ENCODE measurements at places on chromosomes 4 and X.
A peak's percentile ranks its signal among the peaks of the same experiment; 100 is the strongest.

DNA sequence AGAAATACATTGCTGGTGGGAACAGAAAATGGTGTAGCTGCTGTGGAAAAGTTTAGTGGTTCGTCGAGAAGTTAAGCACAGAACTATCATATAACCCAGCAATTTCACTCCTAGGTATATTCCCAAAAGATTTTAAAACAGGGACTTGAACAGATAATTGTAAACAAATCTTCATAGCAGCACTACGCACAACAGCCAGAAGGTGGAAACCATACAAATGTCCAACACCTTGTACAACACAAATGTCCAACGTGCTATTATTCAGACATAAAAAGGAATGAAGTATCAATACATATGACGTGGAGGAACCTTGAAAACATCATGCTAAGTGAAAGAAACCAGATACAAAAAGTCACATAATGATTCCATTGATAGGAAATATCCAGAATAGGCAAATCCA, 37.9 kb downstream of the CUL4B start:
- no peak for DNase-seq

DNA sequence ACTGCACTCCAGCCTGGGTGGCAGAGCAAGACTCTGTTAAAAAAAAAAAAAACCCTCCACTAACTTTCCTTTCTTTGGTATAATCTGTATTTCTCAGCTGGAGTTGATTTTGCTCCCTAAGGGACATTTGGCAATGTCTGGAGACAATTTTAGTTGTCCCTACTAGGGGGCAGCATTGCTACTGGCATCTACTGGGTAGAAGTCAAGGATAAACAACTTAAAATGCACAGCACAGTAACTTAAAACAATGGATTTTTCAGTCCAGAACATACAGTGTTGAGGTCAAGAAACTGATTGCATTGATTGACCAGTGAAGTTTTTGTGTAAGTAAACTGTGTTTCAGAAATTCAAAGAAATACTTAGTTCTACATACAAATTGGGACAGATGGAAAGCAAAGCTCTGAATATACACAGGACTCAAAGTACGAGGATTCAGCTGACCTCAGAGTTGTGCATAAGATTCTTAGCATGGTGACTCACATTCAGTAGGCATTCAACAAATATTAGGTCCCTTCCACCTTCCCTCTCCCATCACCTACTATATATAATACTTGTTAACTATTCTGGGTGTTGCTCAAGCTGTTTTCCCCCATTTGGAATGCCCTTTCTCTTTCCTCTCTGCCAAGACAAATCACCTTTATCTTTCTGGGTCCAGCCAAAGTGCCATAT, 8.8 kb downstream of the DDX53 start:
- DNase-seq, result peak; percentile 8

GRCh38 chr4:156976147-156976546, 4.5 kb upstream of the PDGFC start:
- no peak for DNase-seq

DNA sequence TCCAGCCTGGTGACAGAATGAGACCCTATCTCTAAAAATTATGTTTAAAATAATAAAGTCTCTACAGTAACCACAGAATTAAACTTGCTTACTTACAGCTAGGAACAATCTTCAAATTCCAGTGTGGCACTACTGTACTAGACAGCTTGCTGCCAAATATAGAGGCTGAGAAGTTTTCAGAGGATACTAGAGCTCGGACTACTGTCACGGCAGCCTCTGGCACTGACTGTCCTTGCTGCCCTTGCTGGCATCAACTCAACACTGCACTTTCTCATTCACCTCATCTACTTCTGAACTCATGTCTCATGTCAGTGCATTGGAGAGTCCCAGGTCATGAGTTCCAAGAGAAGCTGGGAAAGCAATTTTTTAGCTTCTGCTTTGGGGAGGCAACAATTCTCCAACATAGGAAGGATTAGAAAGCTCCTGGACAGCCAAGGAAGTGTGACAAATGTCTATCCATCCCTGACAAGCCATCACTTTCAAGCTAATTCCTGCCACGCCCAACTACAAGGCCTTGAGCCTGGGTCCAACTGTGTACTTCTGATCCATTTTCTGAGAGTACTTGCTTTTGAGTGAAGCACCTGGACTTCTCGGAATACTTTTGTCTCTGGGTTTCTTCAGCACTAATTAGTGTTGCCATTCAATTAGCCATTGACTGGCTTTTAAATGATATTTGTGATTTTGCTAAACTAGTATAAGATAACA, 98.6 kb upstream of the NR3C2 start:
- DNase-seq, result no peak

- no peak for DNase-seq
Measured at GRCh38 chrX:136190038-136190713, 42.8 kb downstream of the FHL1 start.

DNA sequence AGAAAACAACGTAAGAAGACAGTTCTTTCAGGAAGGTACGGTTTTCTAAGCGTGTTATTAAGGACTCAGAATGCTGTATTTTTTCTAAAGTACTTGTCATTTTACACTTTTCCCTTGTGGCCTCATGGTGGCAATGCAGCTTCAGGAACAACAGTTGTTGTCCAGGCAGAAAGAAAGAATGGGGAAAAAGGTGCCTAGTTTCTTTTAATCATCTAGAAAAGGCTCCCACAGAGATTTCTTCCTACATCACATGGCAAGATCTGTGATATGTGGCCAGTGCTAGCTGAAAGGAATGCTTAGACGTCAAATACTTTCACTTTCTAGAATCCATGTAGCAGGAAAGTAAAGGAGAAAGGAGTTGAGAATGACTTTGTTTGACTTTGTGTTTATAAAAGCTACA, 49.0 kb upstream of the TRAM1L1 start:
- peak; percentile 1 for DNase-seq

- no peak for DNase-seq
Measured at GRCh38 chr4:104881136-104881886, 265.4 kb upstream of the TET2 start.

- no peak for DNase-seq
Measured at GRCh38 chr4:77992581-77992980, 64.5 kb upstream of the FRAS1 start.

GRCh38 chr4:88599298-88599697, 7.0 kb downstream of the HERC3 start:
- DNase-seq, result no peak

GRCh38 chrX:145843146-145843904, 25.7 kb downstream of the SLITRK2 start:
- DNase-seq, result no peak

GRCh38 chr4:126772662-126773061, 860.1 kb upstream of the INTU start:
- no peak for DNase-seq

- DNase-seq, result peak; percentile 21
Measured at GRCh38 chrX:64975491-64975890, 759 bp downstream of the ZC4H2 start.

DNA sequence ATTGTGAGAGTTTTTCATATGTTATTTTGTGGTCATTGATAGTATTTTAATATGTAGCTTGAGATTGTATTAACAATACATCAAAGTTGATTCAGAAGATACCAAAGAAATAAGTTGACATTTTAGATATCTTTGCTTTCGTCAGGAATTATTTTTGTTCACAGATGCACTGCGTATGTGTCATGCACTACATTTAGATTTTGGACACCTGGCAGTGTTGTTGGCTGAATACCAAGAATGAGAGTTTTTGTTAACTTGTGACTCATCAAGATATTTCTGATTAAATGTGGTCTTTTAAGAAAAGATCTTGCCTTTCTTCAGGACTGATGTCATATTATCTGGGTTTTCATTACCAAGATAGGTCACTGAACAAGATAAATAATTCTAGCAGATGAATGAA, 633.4 kb downstream of the CENPC start:
- DNase-seq, result no peak

DNA sequence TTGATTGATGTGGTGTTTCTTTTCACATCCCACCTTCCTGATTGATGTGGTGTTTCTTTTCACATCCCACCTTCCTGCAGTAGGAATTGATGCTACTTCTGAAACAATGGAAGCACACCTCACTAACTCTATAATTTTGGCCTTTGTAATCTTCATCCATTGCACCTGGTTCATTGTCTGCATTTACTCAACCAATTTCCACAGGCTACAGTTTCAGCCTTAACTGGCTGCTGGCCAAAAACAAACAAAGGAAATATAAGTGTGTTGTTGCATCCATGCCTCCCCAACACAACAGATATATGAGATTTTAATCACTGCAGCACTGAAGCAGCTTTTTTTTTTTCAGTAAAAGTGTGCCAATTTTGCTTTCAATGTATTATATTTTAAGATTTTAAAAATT, 867.6 kb upstream of the PCDH7 start:
- no peak for DNase-seq

DNA sequence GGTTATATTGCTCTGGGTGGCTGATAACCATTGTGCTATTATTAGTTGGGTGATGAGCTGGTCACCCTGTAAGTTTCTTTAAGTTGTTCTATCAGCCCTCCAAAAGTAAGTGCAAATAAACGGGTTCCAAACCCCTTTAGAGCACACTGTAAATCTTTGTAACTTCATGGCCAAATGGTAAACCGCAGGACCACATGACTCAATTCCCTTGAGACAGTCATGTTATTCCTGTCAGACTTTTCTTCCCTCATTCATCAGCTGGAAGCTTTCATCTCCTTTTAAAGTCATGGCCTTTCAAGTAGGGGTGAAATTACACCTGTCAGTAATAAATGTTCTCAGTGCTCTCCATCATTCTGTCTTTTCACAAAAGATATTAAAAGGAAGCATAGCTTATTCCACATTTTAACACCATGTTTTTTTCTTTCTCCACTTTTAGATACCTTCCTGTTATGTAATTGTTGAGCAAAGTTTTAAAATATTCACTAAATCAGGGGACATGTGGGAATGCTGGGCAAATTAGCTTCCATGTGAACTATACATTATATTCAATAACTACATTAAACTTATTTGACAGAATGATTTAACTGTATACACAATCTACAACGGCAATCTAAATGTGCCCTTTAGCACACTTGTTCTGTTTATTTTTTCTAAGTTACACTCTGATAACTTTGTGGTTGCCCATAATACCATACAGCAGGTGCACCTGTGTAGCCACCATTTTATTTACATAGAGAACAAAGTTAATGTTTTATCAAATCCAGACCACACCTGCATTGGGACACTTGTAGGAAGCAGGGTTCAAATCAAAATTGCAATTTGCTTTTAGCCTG, 275.5 kb downstream of the CFAP299 start:
- no peak for DNase-seq

DNA sequence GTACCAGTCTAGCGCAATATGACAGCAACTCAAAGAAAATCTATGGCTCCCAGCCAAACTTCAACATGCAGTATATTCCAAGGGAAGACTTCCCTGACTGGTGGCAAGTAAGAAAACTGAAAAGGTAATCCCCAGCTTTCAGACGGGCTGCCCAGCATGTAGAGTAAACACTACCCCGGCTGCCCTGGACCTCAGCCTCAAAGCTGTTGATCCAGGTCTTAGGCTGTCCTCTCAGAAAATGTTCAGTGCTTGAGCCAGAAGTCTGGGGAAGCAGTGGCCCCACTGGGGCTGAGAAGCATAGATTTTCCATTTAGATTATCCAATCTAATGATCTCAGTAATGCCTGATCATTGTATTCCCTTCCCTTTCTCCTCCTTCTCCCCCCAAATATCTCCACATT, 21.9 kb downstream of the BMX start:
- DNase-seq, result no peak

GRCh38 chr4:152590179-152591031, 54.5 kb upstream of the FBXW7 start:
- no peak for DNase-seq

DNA sequence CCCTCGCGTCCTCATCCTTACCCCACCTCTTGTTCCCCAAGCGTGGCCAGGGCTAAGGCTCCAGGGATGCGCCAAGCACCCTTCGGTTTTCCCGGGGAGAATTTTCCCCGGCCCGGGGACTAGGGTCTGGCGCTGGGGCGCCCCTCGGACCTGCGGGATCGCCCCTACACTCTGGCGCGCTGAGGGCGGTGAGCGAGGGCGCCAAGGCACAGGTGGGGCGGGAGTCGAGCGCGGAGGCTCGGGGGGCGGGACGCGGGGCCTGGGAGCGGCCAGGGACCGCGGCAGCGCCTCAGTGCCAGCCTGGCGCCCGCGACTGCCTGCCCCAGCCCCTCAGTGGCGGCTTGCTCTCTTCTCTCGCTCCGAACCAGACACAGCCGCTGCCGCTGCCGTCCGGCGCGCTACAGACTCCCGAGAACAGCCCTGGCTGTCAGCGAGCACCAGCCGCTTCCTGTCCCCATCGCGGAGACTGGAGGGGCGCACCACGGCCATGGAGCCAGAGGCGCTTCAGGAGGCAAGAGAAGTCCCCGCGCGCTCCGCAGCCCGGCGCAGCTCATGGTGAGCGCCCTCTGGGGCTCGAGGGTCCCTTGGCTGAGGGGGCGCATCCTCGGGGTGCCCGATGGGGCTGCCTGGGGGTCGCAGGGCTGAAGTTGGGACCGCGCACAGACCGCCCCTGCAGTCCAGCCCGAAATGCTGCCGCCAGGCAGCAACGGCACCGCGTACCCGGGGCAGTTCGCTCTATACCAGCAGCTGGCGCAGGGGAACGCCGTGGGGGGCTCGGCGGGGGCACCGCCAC, at the start of gene DRD5:
TSS of gene DRD5 (plus strand) at position 292 of the 793 bp plus-strand sequence. CDS start at position 688, 396 bp downstream.
- DNase-seq, result no peak

- no peak for DNase-seq
Measured at GRCh38 chrX:9948406-9948805, 18.8 kb upstream of the CLDN34 start.

- DNase-seq, result no peak
Measured at GRCh38 chrX:25196221-25196620, 180.5 kb upstream of the ARX start.

GRCh38 chrX:138740341-138740740, 28.8 kb upstream of the FGF13 start:
- no peak for DNase-seq

- no peak for DNase-seq
Measured at GRCh38 chrX:110436523-110436922, 77.9 kb downstream of the RTL9 start.

DNA sequence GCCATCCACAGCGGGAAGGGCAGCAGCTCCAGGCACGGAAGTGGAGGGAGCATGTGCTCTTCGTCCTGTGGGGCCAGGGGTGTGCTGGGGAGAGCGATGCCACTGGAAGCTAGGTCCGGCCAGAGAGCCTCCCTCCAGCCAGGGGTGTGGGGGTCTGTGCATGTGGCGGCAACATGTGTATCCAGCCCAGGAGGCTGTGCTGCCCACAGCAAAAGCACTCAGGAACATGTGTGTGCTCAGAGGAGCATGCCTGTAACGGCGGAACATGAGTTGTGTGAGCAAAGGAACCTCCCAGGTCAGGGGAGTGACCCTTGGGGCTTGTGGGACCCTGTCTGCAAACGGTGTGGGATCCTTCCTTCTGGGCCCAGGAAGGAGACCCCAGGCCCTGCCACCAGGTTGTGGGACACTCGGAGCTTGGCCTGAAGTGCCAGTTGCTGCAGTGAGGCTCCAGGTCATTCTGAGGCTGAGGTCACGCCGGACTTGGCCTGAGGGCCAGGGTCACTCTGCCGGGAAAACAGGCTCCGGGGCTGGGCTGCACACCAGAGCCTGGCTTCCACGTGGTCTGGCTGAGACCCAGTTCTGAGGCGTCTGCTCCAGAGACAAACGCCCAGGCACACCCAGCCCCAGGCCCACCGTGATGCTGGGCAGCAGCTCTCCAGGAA, 37.2 kb downstream of the CPLX1 start:
- DNase-seq, result no peak

- no peak for DNase-seq
Measured at GRCh38 chr4:13985837-13986236, 358.3 kb upstream of the BOD1L1 start.

- DNase-seq, result no peak
Measured at GRCh38 chr4:137116144-137116543, 416.1 kb downstream of the PCDH18 start.
